Stimulated activated CD8-positive, alpha-beta memory T cell treated with anti-CD3 and anti-CD28 coated beads, Interleukin-4, amount 100 ng/mL, for 1 hour (primary cell): ENCODE measurements at places on chromosomes 3 and 15.

- DNase-seq = no peak
Measured at GRCh38 chr3:45937206-45938042, 5.8 kb upstream of the CXCR6 start.

GRCh38 chr15:83305704-83306291, 21.3 kb upstream of the BNC1 start:
- DNase-seq = no peak

GRCh38 chr3:49745986-49746385, 22.2 kb upstream of the GMPPB start:
- DNase-seq = no peak

DNA sequence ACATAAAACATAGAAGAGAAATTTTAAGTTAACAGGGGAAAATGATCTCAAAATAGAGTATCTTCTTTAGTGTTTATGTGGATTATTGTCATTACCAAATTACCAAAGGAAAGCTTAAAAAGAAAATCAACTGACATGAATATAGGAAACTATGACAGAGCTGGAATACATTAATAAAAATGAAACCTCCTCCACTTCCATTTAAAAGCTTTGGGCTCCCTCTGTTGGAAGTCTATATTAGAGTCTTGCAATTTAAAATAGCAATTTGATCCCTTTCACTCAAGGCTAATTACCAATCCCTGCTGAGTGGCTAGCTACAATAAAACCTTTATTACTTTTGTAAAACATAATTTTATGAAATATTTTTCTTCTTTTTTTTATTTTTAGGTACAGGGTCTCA, 61.4 kb upstream of the IMPG2 start:
- DNase-seq = no peak

DNA sequence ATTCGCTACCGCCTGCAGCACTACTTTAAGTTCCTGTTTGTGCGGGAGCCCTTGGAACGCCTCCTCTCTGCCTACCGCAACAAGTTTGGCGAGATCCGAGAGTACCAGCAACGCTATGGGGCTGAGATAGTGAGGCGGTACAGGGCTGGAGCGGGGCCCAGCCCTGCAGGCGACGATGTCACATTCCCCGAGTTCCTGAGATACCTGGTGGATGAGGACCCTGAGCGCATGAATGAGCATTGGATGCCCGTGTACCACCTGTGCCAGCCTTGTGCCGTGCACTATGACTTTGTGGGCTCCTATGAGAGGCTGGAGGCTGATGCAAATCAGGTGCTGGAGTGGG, 995 bp downstream of the CHST14 start:
- DNase-seq = no peak

- DNase-seq = no peak
Measured at GRCh38 chr3:54841471-54841870, 86.4 kb downstream of the LRTM1 start.

GRCh38 chr3:186440891-186441290, 78.9 kb upstream of the DGKG start:
- DNase-seq = no peak

DNA sequence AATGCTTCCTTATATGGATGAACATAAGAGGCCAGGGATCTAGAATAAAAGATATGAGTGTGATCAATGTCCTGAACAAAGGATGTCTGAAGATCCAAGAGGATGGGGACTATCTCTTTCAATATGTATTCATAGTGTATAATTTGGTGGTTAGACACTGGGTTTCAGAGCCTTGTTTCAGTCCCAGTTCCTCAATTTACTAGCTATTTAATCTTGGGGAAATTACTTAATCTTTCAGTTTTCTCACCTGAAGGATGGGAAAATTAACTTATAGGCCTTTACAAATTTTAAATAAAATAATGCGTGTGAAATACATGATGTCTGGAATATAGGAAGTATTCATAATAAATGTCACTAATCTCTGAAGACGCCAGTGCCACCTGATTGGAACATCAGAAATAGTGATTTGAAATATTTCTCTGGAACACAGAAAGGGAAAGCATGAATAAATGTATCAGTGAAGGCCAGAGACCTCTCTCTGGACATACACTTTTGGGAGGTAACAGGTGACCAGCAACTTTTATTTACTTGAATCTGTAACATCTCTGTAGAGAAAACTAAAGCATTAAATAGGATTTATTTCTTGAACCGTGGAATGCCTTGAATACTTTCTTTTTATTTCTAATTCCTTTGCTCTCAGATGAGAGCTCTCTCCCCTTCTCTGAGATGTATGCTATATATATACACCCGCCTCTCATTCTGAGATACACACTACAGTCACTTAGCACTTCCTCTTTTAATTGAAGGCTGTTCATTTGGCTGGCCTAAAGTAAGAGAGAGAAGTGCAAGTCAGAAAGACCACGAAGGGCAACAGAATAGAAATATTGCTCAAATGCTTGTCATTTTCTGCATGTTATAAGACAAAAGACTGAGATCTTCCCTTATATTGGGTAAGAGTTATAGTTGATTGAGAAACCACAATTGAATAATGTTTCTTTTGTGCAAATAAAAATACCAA, 407.1 kb downstream of the LSAMP start:
- no peak for DNase-seq

DNA sequence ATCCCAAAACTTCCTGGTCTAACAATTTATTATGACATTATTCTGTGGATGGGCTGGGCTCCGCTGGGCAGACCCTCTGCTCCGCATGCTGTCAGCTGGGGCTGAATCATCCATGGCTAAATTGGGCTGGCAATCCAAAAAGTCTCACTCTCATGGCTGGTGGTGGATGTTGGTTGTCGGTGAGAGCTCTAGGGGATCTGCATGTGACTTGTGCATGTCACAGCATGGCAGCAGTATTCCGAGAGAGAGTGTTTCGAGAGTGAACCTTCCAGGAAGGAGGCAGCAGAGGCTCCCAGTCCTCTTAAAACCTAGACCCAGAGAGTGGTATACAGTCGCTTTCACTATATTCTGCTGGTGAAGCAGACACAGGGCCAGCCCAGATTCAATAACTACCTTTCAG, 9.9 kb downstream of the RARB start:
- DNase-seq = no peak

GRCh38 chr15:45799508-45799907, 164.7 kb downstream of the SQOR start:
- DNase-seq = no peak

- no peak for DNase-seq
Measured at GRCh38 chr15:41876007-41876406, 17.8 kb downstream of the SPTBN5 start.

GRCh38 chr15:91224755-91225380, 124.8 kb downstream of the SV2B start:
- no peak for DNase-seq
